ENCODE measurements at places on chromosomes 7 and 10. TPM values are rescaled to one million over a fixed set of nuclear protein-coding genes. Genes with fewer than 3 reads are reported as not detected.

Gene STYXL1
- 48.4 TPM for polyA plus RNA-seq

Gene POLL
- 42.2 TPM for polyA plus RNA-seq

Gene SLC26A3
- 0.39 TPM for polyA plus RNA-seq

Gene ODAD2
- polyA plus RNA-seq = 2.4 TPM

Gene SAMD8
- polyA plus RNA-seq = 12.0 TPM
